Stimulated activated CD8-positive, alpha-beta memory T cell treated with anti-CD3 and anti-CD28 coated beads, Interleukin-4, amount 100 ng/mL, for 48 hours (primary cell): ENCODE measurements at places on chromosomes 4 and X.

DNA sequence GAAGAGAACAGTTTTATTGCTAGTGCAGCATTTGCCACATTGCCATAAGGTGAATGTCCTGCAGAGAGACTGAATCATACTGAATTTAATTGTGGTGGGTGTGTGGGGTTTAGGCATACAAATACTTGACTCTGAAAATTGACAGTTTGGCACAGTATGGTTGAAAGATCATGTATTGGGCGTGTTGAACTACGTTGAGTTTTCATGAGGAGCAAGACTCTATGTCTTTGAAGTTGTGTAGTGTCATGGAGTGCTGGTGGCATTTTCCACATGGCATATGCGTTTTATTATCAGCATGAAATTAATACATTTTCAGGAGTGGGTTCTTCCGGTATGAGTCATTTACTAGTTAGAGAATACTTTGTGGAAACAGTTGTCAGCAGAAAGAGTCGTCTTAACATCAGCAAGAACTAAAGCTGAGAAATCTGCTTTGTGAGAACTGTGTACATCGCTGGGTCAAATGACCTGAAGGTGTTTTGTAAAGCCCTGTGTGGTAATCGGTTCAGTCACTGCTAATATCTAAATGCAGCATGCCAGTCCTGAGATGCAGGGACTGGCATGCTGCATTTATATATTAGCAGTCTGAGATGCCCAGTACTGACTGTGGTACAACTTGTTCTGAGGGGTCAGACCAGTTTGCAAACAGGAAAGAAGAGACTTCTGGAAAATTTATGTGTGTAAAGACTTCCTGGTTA is 50.3 kb downstream of the ARHGAP10 start:
- no peak for DNase-seq

GRCh38 chr4:40264995-40265909 is 68.4 kb downstream of the RHOH start:
- no peak for DNase-seq

DNA sequence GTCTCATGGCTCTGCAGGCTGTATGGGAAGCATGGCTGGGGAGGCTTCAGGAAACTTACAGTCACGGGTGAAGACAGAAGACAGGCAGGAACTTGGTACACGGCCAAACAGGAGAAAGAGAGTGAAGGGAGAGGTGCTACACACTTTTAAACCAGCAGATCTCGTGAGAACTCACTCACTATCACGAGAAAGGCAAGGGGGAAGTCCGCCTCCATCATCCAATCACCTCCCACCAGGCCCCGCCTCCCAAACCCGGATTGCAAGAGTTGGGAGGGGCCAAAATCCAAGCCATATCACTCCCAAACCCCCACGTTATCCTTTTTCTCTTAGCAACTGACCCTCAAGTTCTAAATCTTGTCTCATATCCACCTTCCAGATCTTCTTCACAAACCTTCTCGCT is 1710.5 kb upstream of the TENM3 start:
- no peak for DNase-seq

DNA sequence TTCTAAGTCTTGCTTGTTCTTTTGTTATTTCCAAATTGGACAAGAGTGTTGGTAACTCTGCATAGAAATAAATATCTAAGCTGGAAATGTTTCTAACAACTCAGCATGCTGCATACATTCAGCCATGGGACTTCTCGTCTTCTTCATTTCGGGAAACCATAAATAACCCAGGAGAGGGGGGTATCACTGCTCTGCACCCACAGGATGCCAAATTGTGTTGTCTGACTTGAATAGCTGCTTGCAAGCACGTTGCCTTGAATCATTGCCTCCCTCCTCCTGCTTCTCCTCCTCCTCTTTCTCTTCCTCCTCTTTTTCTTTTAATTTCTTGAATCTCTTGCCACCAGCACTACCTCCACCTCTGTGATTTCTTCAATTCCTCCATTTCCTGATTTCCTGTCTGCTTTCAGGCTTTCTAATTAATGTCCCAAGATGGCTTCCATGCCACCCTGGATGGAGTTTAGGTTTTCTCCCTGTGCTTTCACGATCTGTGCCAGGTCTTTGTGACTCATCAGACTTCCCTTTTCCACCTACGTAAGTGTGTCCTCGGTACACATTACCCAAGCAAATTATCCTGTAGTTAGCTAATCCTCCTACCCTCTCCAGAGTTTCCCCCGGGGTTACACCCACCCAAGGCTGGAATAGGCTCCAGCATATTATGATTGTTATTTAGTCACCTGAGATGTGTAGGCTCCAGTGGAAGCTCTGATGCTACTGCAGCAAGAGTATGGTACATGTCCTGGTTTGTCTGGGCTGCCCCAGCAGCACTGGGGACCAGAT is 122.6 kb upstream of the VCX3B start:
- no peak for DNase-seq

GRCh38 chr4:21307709-21308108 is 607.5 kb downstream of the PACRGL start:
- no peak for DNase-seq

GRCh38 chrX:40864972-40865371 is 129.6 kb upstream of the MED14 start:
- no peak for DNase-seq

- DNase-seq, result no peak
Measured at GRCh38 chrX:64205441-64205734, at the start of gene AMER1. Gene AMER1, minus strand, starts transcription at chrX:64205708. Its CDS starts 12,422 bp downstream, at chrX:64193286.

DNA sequence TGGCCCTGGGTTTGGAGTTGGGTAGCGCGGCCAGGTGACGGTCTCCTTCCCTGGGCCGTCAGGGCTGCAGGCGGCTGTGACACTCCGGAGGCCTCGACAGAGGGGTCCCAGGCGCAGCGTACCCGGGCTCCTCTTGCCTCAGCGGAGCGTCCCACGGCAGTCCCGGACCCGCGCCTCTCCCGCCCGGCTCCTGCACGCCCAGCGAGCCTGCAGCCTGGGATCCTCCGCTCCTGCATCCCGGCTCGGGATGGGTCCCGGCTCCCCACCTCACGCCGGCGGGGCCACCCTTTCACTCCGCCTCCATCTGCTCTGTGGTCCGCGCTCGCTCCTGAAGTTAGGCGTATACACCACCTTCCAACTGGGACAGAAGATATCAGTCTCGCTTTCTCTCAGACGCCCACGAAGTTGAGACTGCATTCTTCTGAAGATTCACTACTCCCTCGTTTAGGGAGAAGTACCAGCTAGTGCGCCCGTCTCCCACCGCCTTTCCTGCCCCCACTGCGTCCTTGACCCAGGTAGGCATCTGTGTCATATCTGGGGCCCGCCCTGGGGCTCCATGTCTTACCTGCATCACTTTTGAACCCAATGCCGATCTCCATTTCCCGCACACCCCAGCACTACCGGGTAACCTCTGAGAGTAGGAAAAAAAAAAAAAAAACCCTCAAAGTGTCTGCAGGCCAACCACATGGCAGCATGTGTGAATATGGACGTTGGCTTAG is 32.3 kb upstream of the KDR start:
- DNase-seq, result no peak

GRCh38 chr4:73589887-73590801 is 30.1 kb downstream of the RASSF6 start:
- no peak for DNase-seq

DNA sequence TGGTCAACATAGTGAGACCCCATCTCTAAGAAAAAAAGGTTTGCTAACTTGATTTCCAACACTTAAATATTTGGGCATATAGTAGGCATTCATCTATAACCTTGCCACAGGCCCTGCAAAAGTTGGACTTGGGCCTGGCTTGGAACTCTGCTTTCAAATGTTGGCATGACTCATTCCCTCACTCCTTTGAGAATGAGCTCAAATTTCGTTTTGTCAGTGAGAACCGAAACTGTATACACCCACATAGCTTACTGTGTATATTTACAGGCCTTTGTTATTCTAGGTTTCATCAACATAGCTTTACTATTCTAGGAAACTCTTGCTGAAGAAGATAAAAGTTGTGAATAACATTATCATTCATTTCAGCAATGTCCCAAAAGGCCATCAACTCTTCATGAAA is 88.7 kb upstream of the ELOVL6 start:
- DNase-seq, result no peak

DNA sequence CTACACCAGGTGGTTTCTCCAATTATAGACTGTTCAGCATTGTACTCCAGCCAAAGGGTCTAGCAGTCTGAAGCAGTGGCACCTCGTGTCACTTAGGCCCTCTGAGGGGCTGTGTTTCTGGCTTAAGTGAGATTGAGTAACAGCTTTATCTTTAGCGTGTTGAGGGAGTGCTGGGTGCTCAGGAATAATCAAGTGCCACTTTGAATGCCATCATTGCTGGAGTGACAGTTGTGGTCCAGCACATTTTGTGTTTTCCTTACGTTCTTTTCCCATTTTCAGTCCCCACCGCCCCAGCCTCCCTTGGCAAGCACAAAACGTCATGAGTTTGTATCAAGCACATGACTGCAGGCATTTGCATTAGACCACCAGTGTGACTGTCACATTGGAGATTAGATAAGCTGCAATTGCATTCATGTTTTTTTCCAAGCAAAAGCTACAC is 58.7 kb downstream of the FNIP2 start:
- no peak for DNase-seq

DNA sequence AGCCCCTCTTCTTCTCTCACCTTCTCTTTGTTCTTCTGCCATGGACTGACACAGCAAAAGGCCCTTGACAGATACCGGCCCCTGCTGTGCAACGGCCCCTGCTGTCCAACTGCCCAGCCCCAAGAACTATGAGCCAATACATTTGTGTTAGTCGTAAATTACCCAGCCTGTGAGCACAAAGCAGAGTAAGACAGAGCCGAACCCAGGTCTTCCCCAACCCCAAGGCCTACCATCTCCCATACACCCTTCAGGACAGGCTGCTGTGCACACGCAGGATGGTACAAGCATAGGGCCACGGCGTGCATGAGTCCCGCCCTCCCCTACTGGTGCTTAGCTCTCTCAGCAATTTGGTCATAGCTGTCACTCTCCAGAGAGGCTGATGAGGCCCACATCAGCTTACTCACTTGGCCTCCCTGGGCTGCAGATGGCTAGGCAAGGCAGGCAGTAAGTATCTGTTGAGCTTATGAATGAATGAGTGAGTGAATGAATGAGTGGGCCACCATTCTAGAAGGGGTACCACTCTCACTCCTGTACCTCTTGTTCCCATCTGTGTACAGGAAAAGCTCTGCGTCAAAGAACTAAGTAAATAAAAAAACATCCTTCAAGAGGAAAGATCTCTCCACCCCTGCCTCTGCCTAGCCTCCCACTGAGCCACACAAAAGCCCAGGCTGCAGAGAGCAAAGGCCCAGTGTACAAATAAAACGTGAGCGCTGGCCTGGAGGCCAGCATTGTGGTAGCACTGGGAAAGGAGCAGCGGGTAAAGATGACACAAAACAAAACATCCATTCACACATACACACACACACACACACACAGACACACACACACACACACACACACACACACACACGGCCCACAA is 13.9 kb downstream of the WDR1 start:
- no peak for DNase-seq

DNA sequence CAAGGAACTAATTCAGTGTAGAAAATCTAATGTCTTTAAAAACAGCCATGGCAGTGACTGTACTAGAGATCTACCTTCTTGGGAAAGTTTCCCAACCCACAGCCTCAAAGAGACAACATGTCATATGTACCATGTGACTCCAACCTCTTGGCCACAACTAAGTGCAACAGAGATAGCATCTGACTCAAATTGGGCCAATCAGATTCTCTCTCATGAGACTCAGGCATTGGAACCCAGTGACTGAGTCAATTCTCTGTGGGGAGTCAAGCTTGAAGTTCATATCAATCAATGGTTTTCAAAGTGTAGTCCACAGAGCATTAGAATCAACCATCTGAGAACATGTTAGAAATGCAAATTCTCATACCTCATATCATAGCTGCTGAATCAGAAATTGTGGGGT is 123.3 kb downstream of the MBNL3 start:
- DNase-seq, result no peak

DNA sequence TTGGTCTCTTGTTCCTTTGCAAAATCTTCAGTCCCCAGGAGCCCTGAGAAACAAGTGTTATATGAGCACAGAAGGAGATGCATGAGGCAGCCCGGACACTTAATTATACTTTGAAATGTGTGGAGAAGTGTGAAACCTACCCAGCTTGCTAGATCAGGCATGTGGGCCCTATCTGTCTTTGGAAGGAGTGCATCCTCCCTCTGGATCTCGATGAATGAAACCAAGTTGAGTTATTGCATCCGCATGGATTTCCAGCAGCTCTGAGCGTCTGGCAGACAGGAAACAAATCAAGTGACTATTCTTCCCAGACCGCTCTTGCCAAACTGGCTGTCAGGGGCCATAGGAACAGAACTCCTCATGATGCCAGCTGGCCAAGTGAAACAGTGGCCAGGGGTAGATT is 19.6 kb upstream of the SOWAHD start:
- no peak for DNase-seq

- no peak for DNase-seq
Measured at GRCh38 chr4:103915224-103915869, 195.6 kb upstream of the TACR3 start.

GRCh38 chr4:81982846-81983540 is 390.8 kb downstream of the HNRNPD start:
- no peak for DNase-seq

GRCh38 chrX:119784747-119785446 is 6.5 kb downstream of the RPL39 start:
- peak; percentile 64 for DNase-seq

GRCh38 chrX:128436397-128437103 is 384.3 kb upstream of the ACTRT1 start:
- DNase-seq, result no peak

DNA sequence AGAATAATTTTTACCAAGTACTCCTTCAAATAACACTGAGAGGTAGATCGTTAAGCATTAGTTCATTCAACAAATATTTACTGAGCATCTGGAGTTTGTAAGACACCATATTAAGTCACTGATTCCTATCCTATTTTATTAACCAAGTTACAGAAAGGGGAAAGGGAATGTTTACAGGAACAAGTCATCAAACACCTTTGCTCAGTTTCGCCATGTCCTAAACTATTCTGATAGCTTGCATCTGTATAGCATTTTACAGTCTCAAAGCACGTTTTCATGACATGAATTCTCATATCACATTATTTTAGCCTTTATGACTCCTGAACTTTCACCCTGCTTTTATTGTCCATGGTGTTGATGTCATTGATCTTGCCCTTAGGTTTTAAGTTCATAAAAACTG is 89.2 kb downstream of the AREG start:
- DNase-seq, result no peak

DNA sequence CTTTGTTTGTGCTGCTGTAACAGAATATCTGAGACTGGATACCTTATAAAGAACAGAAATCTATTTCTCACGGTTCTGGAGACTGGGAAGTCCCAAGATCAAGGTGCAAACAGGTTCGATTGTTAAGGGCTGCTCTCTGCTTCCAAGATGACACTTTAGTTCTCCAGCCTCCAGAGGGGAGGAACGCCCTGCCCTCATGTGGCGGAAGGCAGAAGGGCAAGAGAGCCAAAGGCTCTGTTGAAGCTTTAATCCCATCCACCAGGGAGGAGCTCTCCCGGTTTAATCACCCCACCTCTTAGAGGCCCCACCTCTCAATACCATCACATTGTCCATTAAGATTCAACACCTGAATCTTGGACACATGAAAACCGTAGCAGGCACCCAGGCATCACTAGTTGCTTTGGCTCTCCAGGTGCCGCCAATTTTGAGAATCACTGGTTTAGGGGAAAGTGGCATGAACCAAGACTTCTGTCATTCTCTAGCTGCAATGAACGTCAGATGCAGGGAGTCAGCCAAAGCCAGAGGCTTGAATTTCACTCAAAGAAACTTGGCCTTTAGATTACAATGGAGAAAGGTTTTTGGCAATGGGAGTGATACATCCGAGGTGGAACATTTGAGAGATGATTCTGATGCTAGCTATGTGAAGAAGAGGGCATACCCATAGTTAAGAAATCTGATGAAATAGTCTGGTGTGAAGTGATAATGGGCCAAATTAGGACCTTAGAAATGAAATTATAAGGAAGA is 15.7 kb downstream of the FHL1 start:
- peak; percentile 63 for DNase-seq
